ENCODE measurements at places on chromosomes 7 and 10.

GRCh38 chr7:142913051-142913450 is 20.5 kb downstream of the TRPV5 start:
- no peak for DNase-seq

DNA sequence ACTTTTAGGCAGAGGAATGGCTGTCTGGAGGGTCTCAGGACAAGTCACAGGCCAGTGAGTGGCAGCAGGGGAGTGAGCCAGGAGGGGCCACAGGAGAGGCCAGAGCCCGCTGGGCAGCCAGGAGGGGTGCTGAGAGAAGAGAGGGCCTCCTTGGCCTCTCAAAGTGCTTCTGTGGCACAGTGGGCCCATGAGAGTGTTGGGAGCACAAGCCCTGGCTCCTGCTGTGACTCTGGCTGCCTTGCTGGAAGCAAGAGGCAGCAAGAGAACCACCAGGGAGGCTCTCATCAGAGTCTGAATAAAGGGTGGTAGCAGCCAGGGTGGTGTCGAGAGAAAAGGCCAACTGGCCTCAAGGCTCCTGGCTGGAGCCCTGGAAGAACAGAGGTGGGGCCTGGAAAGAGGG is 91.1 kb downstream of the VOPP1 start:
- DNase-seq = no peak

DNA sequence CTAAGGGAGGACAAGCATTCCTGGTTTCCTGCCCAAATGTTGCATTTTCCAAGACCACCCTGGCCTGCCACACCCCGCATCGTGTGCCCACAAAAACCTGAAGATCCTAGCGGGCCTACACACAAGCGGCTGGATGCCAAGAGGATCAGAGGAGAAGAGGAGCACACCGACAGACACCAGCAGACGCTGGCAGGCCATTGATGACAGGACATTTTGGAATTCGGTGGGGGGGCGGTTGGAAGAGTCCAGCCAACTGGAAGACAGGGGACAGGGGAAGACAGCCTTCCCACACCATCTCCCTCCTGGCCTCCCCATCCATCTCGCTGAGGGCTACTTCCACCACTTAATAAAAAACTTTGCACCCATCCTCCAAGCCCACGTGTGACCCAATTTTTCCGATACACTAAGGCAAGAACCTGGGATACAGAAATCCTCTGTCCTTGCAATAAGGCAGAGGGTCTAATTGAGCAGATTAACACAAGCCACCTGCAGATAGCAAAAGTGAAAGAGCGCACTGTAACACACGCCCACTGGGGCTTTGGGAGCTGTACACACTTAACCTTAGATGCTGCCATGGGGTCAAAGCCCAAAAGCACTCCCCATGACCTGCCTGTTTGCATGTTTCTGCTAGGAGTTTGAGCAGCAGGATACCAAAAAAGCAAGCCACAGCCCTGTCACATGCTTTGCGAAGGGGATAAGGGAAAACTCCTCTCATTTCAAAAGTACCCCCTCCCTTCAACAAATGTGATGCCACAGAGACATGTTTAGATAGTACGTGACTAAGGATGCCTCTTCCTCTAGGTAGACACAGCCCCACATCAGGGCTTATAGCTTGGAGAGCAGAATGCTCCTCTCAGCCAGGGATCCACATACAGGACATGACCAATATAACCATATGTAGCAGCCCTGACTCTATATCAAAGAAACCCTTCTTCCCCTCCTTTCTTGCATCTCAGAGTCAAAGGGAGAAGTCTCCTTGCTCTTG is 13.4 kb upstream of the SMNDC1 start:
- no peak for DNase-seq

- no peak for DNase-seq
These were observed 589.9 kb upstream of the MGMT start for GRCh38 chr10:128877141-128877540.
